ENCODE measurements at places on chromosomes 3 and 15. TPM values are rescaled to one million over a fixed set of nuclear protein-coding genes. Genes with fewer than 3 reads are reported as not detected.

DNA sequence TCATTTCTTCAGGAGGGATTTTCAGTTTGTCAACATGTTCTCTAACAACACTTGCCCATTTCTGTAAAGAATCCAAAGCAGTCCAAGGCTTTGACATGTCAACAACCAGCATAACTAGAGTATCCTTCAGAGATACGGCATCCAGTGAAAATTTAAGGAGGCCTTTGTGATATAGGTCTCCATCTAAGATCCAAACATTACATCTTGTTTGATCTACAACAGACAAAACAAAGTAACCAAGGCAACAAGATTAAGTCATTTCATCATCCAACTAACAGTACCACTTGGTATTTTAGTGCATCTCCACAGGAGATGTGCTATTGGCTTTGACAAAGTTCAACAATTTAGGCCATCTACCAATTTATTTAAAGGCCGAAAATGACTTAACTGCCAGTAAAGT, 25.8 kb downstream of the DYNC1LI1 start:
- no peak for DNase-seq

DNA sequence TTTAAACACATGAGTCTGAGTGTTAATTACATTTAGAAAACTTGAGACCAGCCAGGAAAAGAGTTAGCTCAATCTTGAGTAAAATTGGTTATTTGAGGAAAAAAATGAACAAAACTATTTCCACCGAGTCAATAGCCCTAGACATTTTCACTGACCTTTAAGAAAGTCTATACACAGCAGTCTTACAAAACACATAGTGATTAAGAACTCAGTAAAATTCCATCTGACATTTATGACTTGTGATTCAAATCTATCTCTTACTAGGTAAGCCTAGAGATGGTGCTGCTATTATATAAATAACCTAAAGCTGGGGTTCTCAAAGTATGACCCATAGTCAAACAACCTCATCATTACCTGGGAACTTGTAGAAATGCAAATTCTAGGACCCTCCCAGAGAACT, 109.1 kb upstream of the COL8A1 start:
- DNase-seq: no peak

DNA sequence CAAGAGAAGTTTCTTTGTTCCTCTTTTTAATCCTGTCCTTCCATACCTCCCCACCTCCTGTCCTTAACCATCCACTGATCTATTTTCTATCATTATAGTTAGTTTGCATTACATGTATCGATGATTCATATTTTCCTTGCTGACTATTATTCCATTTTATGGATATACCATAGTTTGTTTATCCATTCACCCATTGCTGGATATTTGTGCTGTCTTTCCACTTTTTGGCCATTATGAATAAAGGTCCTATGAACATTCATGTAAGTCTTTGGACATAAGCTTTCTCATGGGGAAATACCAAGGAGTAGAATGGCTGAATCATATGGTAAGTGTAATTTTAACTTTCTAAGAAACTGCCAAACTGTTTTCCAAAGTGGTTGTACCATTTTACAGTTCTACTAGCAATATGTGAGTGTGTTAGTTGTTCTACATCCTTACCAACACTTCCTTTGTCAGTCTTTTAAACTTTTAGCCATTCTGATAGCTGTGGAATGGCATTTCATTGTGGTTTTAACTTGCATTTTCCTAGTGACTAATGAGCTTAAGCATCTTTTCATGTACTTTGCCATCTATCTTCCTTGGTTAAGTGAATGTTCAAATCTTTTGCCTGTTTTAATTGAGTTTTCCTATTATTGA, 11.7 kb downstream of the ATP6V1A start:
- no peak for DNase-seq

The ANKRD63 gene
- 2.0 TPM for total RNA-seq

The MYRIP gene
- 10.6 TPM for total RNA-seq

The SSUH2 gene
- 0.41 TPM for total RNA-seq
